ENCODE measurements at places on chromosomes 2 and 18.

DNA sequence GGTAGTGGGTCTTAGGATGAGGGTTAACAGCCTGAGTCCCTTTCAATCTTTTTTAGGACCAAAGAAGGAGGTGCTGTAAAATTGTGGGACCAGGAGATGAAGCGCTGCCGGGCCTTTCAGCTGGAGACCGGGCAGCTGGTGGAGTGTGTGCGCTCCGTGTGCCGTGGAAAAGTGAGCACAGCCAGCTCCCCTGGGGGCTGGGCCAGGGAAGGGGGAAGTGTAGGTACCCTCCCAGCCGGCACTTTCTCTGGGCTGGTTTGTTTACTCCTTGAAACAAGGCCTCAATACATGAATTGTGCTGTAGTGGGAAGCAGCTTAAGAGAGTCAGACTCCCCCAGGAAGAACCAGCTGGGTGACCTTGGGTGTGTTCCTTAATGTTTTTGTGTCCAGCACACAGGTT is 90.1 kb downstream of the RTN4 start:
- DNase-seq, result no peak

GRCh38 chr18:32289483-32290075 is 99.7 kb downstream of the MEP1B start:
- DNase-seq, result peak; percentile 85

DNA sequence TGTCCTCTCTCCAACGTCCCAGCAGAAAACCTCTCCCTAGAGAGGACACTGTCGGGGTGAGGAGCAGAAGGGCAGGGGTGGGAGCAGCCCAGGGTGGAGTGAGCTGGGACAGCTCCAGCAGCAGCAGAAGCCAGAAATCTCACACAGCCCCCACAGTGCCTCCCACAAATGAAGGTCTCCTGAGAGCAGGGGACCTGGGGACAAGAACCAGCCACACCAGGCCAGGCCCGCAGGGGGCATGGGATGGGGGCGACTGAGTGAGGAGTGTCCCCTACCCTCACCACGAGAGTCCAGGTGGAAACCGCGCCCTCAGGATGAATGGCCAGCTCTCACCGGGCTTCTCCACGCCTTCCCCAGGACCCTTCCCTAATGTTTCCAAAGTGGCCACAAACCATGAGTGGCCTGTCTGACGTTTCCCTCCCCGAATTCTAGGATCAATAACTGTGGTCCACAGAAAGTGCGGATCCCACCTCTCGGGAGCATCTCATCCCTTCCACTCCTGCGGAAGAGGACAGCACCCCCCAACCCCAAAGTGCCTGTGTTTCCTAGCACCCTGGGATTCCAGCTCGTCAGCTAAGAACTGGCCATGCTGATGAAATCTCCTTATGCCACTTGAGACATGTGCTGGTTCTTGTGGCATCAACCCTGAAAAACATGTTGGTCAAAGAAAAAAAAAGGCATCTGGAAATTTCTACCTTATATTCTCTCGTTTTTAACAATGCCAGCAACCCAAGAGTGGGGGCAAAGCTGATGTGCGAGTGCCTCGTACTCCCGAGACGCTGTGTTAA is 121.1 kb downstream of the HDAC4 start:
- no peak for DNase-seq

DNA sequence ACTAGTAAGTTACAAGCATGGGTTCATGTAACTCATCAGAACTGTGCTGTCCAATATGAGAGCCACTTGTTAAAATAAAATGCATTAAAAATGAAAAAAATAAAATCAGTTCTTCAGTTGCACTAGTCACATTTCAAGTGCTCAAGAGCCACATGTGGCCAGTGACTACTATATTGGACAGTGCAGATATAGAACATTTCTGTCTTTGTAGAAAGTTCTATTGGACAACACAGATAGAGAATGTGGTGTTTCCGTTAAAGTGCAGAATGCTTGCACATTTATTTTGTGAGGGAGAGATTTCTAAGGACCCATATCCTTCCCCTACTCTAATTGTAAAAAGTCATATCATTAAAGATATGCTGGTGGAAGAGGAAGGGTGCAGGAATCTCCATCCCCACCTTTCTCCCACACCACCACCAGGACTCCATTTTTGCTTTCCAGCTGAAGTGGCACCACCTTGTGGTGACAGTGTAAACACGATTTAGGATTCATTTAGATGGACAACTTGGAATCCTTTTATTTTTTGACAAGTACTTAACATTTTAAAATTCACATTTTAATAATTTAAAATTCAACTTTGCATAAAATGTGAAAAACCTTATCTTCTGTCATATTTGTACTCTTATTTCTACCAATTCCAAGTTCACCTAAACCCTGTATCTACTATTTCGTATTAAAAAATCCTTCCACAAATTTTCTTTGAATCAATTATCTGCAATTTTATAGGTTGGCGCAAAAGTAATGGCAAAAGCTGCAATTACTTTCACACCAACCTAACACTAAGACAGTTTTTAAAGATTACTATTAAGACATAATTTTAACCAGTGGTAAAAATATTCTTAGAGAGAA is 9.4 kb upstream of the CD302 start:
- peak; percentile 72 for DNase-seq

- DNase-seq, result peak; percentile 6
These were observed 258.9 kb upstream of the CHAC2 start for GRCh38 chr2:53508667-53509066.

DNA sequence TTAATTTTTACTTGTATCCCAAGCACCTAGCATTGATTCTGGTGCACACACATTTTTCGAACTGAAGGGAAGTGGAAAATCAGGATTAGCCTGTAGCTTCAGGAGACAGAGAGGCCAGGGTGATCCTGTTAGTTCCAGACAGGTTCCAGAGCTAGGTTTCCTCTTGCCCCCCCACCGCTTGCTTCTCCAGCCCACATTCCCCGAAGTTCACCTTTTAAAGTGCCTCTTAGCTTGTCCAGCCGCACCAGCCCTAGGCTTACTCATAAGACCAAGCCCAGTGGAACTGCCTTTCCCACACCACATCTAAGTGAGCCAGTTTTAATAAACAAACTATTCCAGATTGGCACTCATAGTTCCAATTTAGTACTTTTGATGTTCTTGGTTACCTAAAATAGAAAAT is 898.6 kb upstream of the KLHL29 start:
- no peak for DNase-seq

DNA sequence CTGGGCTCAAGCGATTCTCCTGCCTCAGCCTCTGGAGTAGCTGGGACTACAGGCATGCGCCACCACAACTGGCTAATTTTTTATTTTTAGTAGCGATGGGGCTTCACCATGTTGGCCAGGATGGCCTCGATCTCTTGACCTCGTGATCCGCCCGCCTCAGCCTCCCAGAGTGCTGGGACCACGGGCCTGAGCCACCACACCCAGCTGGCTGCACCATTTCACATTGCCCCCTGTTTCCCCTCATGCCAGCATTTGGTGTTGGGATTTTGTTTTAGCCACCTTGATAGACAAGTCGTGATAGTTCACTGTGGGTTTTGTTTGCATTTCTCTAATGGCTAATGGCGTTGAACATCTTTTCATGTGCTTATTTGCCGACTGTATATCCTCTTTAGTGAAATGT is 5.8 kb upstream of the COLEC11 start:
- DNase-seq, result no peak

- no peak for DNase-seq
These were observed 76.5 kb downstream of the ZNF521 start for GRCh38 chr18:25275412-25276001.

DNA sequence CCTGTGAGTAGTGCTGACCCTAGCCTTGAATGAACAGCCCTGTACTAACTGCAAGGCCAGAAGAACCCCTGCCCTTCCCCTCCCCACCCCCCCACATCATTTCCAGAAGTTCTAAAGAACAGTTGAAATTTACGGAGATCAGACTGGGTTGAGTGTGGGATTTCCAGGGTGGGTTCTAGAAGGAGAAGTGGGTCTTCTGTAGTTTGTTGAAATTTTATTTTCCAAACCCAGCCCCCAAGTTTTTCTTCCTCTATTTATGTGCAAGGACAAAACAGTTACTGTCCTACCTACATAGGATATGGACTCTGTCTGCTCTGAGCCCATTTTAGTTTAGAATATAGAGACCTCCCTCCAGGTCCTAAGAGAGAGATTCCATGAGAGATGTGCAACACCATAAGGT is 26.3 kb upstream of the CASP10 start:
- DNase-seq, result no peak

DNA sequence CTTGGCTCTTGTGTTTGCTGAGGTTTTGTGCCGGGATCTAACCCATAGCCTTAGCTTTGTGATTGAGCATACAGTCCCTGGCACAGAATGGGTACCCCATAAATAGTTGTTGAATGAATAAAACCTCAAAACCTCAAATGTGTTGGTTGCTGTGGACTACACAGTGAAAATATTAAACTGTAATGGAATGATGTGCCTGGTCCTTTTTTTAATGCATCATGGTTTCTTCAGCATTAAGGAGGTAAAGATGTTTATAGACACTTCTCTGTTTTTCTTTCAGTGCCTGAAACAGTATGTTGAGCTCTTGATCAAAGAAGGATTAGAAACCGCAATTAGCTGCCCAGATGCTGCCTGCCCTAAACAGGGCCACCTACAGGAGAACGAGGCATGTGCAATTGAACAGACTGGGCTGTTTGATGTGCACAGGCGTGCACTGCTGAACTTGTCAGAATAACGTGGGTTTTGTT is 97.0 kb downstream of the RNF144A start:
- peak; percentile 44 for DNase-seq

- peak; percentile 71 for DNase-seq
These were observed 76.7 kb downstream of the MRPS9 start for GRCh38 chr2:105114551-105114950.

DNA sequence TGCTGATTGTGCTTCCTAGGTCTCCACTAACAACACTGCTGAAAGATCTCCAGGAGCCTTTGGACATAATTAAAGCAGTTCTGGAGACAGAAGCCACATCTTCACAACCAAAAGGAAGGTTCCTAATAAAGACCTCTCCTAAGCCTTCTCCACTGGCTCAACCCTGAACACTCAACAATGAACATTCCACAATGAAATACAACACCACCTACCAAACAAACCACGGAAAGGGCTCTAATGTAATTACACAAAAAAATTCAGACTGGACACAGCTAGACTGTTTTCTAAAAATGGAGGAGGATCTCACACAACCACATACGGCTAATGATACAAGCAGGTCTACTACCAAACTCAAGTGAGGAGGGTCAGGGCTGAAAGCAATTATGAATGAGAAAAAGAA is 43.6 kb downstream of the NOL10 start:
- DNase-seq, result no peak

DNA sequence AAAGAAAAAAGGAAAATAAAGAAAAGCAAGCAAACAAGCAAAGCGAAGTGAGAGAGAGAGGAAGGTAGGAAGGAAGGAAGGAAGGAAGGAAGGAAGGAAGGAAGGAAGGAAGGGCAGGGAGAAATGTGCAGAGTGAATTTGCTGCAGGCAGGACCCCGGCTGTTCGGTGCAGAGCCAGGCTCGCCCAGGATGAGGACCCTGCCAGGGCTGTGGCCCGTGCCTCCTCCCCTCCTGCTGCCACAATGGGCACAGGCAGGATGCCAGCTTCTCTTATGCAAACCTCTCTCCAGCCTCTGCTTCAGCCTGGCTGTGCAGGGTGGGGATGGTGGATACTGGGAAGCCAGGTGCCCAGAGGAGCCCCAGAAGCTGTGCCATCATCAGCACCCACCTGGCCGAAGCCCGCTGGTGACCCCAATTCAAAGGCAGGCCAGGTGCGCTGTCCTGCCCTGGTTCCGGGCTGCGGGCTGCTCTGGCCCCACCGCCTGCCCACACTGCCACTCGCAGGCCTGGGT is 3.2 kb downstream of the GPR17 start:
- DNase-seq, result peak; percentile 52

GRCh38 chr2:47312491-47312850 is 90.5 kb upstream of the MSH2 start:
- DNase-seq, result no peak

DNA sequence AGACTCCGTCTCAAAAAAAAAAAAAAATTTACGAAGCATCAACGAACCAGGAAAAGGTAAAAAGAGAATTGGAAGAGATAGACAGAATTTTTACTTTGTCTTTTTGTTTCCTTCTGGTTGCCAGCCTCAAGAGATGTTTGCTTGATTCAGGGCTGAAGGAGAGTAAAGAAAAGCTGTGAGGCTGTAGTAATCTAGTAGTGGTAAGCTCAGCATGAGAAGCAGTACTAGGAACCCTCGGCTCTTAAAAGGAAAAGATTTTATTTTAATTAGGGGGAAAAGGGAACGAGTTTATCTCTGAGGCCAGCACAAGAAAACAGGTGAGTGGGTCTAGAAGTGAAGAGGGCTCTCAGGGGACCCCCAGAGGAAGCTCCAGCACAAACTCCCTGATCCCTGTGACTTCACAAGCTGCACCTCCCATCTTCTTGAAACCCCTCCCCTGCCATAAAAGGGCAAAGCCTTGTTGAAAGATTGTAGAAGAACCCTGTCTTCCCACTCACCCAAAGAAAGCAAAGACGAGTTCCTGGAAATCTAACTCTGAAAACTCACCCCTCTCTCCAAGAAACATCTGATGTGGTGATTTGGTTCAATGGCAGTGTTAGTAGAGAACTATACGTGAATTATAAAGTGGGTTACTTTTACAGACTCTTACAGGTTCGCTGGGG is 8.6 kb downstream of the RBMS1 start:
- peak; percentile 58 for DNase-seq

DNA sequence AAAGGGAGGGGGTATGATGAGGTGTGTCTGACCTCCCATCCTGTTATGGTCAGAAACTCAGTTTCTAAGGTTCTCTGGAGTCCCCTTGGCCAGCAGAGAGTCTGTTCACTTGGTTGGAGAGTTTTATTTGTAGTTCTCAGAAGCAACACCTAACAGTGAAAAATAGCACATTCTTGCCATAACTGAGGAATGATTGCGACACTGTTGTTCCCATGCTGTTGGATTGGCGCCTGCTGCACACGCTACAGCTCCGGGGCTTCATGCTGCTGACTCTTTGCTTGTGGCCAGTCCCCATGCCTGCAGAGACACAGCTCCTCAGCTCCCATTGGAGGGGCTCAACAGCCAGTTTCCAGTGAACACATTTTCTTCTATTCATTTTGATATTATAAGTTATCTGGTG is 42.1 kb downstream of the TPGS2 start:
- DNase-seq, result peak; percentile 7

GRCh38 chr2:1854729-1855547 is 110.6 kb upstream of the PXDN start:
- DNase-seq, result peak; percentile 89

DNA sequence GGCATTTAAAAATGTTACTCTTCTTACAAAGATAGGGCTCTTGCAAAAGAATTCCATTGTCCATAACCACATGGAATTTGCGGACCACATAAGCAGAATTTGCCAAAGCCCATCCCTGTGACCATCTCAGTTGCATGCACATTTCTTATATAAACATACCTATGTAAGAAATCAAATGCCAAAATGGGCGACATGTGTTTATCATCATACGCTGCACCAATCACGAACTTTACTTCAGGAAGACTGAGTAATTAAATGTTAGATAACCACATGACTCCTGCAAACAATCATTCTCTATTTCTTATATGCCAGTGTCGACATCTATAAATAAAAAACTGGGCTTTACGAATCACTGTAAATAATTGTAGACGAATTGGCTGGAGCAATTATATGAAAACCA is 186.1 kb upstream of the RBMS1 start:
- no peak for DNase-seq

DNA sequence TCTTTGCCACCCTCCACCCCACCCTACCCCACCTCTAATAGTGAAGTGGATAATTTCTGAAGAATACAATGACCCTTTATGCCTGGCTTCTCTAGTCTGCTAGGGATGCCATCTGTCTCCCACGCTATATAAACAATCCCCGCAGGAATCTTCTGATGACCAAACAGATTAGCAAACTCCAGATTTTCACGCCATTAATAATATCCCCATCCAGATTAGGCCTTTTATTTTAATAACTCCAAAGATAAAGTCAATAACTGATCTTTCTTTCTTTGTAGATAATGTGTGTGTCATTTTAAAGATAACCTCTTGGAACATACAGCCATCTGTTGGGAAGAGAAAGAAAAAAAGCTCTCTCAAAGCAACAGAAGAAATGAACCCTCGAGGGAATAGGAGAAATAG is 47.9 kb upstream of the CCDC150 start:
- DNase-seq, result no peak

Measured in A673 (cell line).